ENCODE measurements at places on chromosomes 12 and 14.

DNA sequence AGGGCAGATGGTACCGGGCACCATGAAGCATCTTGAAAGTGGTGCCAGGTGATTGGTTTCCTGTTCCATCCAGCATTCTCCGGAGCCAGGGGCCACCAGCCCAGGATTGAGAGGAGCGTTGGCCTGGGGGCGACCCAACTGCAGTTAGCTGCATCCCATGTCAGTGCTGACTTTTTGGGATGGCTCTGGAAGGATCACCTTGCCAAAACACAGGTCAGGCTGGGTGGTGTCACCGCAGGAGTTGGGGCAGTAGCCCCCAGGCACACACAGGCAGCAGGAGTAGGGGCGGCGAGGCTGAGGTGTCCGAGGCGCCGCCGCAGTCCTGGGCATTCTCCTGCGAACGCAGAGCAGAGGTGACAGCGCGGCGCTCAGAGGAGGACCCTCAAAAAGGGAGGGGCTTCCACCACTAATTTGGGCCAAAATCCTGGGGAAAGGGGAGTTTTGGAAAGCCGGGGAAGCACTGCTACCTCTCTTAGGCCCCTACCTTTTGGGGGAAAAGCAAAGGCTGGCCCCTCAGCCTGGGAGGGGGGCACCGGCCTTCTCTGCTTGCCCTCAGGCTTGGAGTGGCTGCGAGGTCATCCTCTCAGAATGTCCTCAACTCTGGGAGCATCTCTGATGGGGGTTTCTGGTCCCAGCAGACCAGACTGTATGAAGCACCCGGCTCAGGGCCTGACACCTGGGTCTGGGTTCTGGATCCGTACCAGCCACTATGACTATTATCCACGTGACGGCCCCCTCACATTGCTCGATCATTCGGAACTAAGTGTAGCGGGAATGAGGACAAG lies 26.7 kb upstream of the LRTM2 start:
- no peak for DNase-seq

GRCh38 chr14:49212721-49213120 lies 373.5 kb downstream of the RPS29 start:
- DNase-seq, result no peak

GRCh38 chr12:39451977-39452376 lies 9.1 kb upstream of the KIF21A start:
- no peak for DNase-seq

DNA sequence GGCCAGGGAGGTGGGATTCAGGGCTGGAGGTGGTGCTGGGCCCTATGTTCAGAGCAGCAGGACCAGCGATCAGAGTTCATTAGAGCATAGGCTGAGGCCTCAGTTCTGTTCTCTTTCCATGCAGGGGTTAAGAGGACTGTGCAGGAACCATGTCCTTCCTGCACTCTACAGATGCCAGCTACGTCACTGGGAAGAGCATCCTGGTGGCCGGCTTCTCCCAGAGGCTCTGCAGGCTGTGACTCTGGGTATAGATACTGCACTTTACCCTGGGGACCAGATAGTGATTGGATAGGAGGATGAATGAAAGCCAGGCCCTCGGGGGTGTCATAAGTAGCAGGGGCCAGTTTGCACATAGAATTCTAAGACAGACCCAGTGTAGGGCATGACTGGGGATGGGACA lies 92.6 kb downstream of the DHRS2 start:
- DNase-seq, result no peak

GRCh38 chr12:120971299-120972180 lies 6.8 kb upstream of the HNF1A start:
- no peak for DNase-seq

- DNase-seq, result no peak
These were observed 503.0 kb upstream of the LMO3 start for GRCh38 chr12:17108877-17109541.

DNA sequence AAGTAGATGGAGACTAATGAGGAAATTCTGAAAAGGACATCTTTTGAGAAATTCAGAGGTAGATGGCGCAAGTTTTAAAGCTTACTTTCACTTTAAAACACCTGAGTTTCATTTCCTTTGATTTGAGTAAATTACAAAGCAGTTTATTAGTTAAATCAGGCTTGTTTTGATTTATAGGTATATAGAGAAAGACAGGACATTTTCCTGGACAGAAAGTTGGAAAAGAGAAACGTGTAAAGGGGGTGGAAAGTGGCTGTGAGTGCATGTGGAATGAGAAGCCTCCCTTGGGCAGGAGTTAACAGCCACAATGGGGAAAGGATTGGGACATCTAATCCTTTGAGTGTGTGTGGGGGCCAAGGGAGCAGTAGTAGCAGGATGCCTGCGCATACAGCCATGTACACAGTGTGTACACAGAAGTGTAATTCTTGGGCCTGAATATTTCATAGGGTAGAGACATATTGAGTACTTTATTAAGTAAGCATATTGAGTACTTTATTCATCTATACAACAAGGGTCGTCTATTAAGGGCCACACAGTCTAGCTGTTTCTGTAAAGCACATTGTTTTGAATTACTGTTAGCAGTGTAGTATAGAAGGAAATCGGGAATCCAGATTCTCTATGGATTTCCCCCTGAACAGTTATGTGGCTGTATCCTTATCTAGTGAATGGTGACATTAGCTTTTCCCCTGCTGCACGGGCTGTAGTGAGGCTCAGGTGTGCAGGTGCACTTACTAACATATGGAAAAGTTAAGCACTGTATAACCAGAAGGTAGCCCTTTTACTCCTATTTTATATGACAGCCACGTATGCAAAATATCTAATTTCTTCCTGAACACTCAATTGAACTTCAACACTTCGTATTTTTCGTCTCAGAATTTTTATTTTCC lies 19.1 kb downstream of the MARK3 start:
- DNase-seq, result no peak

GRCh38 chr14:67251573-67252226 lies 10.5 kb downstream of the PALS1 start:
- DNase-seq, result no peak

- no peak for DNase-seq
These were observed 152.9 kb upstream of the RTL1 start for GRCh38 chr14:101056446-101056845.

DNA sequence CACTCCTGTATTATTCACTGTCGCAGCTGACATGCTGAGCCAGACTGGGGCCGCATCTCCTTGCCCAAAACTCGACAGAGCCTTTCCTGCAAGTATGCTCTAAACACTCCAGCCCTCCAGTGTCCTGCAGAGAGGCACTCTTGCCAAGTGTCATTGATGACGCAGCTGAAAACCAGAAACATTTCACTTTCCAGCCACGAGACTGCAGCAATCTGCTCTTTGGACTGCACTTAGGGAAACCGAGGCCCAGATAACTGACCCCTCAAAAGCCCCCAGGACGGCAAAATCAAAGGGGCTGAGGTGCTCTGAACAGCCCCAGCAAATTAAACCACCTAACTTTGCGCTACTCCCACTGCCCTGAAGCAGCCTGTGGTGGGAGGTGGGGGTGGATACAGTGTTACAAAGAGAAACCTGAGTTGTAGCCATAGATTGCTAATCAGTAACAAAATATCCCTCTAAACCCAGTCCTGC lies 2.6 kb downstream of the CCDC85C start:
- no peak for DNase-seq

DNA sequence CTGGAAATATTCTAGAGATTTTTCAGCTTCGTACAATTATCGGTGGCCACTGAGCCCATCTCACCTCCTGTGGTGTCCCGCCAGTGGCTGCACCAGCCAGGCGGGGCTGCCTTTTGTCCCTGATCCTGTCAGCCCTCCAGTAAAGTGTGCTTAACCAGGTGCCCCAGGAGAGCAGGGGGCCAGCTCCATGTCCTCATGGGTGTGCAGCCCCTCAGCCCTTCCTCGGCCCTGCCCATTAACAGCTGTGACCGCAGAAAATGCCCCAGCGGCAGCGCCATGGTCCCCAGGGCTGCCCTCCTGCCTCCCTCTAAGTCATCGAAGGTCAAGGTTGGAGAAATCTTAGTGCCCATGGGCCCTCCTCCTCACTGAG lies 188.5 kb downstream of the ZFP36L1 start:
- DNase-seq, result no peak

DNA sequence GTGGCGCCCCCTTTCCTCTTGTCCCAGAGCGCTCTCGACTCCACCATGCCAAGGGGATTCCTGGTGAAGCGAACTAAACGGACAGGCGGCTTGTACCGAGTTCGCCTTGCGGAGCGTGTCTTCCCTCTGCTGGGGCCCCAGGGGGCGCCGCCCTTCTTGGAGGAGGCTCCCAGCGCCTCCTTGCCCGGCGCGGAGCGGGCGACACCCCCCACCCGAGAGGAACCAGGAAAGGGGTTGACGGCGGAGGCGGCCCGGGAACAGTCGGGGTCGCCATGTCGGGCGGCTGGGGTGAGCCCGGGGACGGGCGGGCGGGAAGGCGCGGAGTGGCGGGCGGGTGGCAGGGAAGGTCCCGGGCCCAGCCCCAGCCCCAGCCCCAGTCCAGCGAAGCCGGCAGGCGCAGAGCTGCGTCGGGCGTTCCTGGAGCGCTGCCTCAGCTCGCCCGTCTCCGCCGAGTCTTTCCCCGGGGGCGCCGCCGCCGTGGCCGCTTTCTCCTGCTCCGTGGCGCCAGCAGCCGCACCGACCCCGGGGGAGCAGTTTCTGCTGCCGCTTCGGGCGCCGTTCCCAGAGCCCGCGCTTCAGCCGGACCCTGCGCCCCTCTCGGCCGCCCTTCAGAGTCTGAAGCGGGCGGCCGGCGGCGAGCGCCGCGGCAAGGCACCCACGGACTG lies 376 bp downstream of the INSM2 start:
- DNase-seq, result no peak

DNA sequence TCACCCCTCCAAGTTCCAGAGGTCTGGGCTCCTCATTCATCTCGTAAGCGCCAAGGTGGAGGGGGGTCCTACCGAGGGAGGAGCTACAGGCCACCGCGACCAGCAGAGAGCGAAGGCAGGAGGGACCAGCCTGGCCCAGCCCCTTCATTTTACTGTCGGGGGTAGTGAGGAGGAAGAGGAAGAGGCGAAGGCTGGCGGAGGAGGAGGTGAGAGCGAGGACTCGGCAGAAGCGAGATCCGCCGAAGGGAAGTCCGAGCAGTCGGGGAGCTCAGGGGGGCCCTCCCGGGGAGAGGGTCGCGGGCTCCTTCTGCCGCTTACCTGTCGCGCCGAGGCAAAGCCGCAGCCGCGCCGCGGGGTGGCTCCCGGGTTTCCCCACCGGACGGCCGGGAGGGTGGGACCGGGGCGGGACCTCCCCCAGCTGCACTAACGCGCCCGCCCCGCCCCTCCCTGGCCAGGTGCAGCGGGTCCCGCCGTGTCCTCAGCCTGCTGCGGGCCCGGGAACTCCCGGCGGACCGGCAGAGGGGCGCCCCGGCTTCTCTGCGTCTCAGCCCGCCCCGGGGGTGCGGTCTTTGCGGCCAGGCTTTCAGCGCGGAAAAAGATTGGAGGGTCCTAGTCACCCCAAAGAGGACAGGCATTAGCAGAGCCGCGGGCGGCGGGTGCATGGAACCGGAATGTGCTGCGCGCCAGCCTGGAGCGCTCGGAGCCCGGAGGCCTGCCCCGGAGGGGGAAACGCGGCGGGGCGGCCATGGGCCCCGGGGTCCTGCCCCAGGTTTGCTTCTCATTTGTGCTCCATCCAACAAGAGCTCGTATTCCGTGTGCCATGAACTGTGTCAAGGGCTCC lies at the start of gene GALNT6:
TSS of gene GALNT6 (minus strand) at position 124 of the 841 bp plus-strand sequence. CDS start 11,625 bp downstream, outside the sequence.
- DNase-seq, result no peak

GRCh38 chr12:120470150-120470784 lies 719 bp upstream of the SRSF9 start:
- peak; percentile 67 for DNase-seq

- peak; percentile 23 for DNase-seq
These were observed 90.1 kb upstream of the KCNA1 start for GRCh38 chr12:4819654-4820053.

DNA sequence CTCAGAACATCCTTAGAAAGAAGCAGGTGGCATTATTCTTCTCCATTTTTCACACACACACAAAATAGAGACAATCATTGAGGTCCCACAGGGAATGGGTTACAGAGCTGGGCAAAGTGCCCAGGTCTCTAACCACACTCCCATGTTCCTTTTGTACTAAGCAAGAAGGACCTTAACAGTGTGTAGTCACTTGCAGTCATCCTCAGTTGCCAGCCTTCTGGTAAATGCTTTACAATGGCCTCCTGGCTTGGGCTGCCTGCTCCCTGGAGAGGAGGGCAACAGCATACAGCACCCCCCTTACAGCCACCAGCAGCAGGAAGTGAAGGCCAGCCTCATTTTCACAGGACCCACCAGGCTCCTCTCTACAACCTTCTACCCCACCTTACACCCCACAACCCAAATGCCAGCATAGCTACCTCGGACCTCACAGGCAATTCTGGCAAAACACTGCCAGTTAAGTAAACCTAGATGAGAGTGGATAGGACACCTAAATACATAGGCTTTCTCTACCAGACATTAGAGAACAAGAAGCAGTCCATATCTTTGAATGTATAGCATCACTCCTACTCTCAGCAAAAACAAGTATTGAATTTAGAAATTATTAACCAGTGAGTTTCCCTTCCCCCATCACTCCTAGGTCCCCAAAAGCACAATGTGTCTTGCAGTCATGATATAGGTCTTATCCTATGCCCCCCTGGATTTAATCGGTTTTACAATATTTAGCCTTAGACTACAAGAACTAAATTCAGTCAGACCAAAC lies 88.1 kb downstream of the PPP2R5E start:
- no peak for DNase-seq

GRCh38 chr12:7793211-7793610 lies 4.0 kb downstream of the NANOG start:
- no peak for DNase-seq
